ENCODE measurements at places on chromosomes 13 and 19.

DNA sequence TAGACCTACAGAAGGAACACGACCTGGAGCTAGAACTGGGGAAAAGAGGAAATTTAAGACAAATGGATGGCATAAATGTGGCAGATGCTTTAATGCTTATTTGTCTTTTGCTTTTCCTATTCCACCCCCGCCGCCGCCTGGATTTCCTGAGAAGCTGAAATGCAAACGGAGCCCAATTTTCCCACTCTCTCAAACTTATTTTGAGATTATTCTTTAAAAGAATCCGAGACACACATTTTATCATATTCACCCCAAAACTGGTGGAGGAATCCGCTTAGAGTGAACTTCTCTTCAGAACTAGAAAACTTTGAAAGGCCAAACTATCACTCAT is 5.8 kb downstream of the POU4F1 start:
- DNase-seq, result no peak

DNA sequence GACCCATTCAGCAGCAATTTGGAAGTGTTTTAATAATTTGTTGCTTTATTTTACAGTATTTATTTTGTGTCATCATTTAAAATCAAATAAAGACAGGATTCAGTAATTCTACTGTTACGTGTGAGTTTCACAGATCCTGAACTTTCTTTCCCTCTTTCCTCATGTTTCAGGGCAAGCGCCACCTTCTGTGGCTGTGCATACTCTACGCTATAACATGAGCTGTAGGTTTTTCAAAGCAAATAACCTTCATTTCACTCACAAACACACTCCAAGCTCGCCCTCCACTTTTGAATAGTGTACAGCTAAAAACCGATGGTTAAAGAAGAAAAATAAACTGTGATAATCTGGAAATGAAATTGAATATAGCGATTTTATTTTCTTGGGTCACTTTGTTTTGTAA is 753.3 kb downstream of the OLFM4 start:
- no peak for DNase-seq

DNA sequence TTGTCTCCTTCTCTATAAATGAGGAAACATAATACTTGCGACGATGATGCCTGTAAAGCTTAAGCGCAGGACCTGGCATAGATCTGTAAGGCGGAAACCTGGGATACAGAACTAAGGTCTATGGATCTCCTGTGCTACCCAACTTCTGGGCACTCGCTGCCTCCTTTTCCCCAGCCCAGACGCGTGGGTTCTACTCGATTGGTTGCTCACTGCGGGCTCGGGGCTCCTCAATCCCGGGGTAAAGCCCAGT is 615 bp upstream of the PSMC4 start:
- peak; percentile 23 for DNase-seq

DNA sequence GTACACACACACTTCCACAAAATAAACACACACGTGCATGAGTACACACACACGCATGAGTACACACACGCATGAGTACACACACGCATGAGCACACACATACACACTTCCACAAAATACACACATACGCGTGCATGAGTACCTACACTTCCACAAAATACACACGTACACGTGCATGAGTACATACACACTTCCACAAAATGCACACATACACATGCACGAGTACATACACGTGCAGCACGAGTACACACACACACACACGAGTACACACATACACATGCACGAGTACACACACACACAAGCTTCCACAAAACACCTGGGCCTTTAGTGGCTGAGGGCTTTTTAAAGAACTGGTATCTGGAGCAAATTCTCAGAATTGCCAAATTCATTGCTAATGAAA is 619.3 kb downstream of the GPC5 start:
- no peak for DNase-seq

DNA sequence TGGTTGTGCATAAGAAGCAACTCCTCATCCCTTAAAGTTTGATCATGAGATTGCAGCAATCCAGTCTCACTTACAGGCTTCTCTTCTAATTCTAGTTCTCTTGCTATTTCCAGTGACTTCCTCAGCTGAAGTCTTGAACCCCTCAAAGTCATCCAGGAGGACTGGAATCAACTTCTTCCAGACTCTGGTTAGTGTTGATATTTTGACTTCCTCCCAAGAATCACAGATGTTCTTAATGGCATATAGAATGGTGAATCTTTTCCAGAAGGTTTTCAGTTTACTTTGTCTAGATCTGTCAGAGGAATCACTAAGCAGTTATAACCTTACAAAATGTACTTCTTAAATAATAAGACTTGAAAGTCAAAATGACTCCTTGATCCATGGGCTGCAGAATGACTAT is 81.3 kb upstream of the UBL3 start:
- no peak for DNase-seq

DNA sequence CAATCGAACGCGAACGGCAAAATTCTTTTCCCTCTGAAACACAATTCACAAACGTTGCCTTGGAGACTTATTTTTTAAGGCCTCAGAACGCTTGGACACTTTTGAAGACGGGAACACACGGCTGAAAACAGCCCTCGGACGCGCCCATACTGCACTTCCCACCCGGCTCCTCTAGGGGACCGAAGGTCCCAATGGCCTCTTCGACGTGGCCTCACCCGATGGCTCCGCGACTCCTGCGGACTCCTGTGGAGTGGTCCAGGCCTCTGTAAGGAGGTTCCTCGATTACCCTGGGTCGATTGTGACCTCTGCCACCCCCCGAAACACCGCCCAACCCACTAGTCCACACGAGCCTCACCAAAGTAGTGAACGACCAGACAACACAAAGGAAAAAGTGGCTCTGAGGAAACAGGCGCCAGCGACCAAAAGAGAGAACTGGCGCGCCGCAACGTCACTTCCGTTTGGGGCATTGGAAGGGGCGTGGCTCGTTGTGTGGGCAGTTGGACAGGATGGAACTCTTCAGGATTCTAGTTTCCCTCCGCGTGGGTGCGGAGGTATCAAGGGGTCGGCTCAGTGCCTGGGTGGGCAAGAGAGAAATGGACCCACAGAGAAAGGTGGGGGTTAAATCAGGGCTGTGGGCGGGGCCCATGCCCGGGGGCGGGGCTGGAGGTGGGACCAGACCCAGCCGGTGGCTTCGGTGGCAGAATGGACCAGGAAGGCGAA is at the start of gene ZNF560:
TSS of gene ZNF560 (minus strand) at position 434 of the 720 bp plus-strand sequence. CDS start 23,303 bp downstream, outside the sequence.
- no peak for DNase-seq

DNA sequence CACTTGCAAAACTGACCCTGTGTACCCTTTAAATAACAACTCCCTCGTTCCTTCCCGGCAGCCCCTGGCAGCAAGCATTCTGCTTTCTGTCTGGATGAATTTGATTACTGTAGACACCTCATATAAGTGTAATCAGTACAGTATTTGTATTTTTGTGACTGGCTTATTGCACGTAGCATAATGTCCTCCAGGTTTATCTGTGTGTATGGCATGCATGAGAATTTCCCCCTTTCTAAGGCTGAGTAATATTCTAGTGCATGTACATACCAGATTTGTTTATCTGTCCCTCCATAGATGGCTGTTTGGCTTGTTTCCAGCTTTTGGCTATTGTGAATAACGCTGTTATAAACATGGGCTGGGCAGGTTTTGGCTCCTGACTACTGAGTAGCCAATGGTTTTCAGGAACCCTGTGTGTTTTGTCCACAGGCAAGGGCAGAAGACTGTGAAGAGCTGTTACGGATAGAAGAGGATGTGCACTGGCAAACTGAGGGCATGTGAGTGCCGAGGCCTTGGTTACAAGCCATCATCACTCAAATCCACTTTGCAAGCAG is 98.0 kb downstream of the ESD start:
- DNase-seq, result no peak

DNA sequence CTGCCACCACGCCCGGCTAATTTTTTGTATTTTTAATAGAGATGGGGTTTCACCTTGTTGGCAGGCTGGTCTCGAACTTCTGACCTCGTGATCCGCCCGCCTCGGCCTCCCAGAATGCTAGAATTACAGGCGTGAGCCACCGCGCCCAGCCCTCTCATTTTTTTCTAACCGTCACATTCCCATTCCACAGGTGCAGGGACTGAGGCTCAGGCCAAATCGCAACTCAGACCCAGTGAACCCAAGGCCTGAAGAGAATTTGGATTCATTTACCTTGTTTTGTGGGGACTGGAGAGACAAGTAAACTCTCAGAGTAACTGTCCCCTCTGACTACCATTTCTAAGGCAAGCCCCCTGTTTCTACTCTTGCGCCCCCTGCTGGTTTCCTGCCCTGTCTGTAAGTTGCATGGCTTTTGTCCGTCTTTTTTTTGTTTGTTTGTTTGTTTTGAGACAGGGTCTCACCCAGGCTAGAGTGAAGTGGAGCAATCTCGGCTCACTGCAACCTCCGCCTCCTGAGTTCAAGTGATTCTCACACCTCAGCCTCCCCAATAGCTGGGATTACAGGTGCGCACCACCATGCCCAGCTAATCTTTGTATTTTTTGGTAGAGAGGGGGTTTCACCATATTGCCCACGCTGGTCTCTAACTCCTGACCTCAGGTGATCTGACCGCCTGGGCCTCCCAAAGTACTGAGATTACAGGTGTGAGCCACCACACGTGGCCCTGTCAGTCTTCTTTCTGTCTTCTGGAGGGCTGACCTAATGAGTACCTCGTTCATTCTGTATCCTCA is 2.3 kb upstream of the STRN4 start:
- no peak for DNase-seq

DNA sequence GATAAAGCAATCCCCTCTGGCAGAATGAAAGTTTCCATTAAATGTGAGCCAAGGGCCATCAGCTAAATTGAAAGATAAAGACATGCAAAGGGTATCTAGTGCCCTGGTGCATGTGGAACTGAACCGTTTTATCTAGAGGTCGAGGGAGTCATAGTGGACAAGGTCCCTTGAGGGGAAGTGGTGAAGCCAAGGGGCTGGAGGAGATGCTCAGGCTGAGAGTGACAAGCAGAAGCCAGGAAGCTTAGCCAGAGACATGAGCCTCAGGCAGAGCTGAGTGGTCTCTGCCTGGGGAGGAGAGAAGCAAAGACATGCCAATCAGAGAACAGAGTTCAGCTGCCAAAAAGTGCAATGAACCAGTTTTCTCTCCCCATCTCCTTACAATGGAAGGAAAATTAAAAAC is 68.1 kb upstream of the SLC10A2 start:
- no peak for DNase-seq

GRCh38 chr13:109744512-109745051 is 41.8 kb downstream of the IRS2 start:
- DNase-seq, result no peak

- DNase-seq, result no peak
These were observed 15.7 kb downstream of the TJP3 start for GRCh38 chr19:3723883-3724282.

DNA sequence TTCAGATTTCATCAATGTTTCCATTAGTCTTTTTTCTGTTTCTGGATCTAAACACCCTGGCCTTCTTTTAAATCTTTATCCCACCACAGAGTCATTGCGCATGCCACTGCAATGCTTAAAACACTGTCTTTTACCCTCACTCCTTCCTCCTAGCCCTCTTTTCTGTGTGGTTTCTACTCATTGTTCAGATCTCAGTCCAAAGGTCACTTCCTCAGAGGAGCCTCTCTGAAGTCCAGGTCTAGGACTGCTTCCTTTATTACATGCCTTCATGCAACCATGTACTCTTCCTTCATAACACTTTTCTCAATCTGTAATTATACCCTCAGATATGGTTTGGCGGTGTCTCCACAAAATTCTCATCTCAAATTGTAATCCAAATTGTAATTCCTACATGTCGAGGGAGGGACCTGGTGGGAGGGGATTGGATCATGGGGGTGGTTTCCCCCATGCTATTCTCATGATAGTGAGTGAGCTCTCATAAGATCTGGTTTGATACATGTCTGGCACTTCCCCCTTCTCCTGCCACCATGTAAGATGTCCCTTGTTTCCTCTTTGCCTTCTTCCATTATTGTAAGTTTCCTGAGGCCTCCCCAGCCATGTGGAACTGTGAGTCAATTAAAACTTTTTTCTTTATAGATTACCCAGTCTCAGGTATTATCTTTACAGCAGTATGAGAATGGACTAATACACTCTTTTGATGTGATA is 808.9 kb downstream of the DIAPH3 start:
- no peak for DNase-seq

DNA sequence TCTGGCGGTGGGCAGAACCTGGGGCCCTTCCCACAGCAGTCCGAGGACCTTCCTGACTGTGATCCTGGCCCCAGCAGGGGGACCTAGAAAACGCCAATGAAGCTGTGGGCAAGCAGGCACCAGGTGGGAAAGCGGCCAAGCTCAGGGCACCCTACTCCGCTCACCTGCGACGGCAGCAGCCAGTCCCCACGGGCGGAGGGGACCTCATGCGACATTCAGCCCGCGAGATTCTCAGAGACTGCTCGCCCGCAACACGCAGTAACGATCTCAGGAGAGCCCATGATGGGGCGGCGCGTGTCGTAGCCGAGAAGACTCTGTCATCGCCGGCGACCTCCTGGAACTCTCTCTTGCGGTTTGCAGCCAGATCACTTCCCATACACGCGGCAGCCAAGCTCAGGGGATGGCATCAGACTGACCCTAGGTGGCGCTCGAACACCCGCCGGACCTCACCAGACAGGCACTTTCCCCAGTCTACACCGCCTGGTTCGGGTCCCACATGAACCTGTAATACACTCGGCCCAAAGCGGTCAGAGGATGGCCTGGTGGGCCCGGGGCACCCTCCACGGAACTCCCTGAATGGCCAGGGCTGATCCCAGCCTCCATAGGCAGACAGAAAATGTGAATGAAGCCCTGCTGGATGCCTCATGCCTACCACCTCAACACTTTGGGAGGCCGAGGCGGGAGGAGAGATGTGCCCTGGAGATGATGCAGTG is 26.5 kb downstream of the MAN2B1 start:
- peak; percentile 94 for DNase-seq

DNA sequence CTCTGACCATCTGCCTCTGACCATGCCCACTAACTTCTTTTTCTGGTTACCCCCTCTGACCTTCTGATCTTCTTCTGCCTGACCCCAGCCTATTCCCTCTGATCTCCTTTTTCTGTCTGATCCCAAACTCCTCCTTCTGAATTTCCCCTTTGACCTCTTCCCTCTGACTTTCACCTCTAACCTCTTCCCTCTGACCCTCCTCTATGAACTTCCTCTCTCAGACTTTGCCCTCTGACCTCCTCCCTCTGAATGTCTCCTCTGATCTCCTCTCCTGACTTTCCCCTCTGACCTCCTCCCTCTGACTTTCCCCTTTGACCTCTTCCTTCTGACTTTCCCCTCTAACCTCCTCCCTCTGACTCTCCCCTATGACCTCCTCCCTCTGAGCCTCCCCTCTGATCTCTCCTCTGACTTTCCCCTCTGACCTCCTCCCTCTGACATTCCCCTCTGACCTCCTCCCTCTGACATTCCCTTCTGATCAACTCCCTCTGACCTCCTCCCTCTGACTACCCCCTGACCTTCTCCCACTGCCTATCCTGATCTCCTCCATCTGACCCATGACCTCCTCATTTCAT is 3.5 kb downstream of the COL5A3 start:
- DNase-seq, result no peak

DNA sequence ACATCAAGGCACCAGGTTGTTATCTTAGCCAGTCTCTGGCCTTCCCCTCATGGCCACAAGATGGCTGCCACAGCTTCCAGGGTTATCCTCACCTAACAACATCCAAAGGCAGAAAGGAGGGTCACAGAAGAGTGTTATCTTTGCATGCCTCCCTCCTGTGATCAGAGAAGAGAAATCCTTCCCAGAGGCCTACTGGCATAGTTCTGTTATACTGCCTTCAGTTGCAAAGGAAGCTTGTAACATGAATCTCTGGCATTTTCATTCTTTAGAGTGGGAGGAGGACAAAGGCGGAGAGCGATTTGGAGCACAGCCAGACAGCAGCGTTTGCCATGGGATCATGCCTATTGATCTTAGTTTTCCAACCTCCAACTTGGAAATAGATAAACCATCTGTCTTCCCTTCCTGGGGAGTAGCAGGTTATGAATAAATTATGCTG is 135.7 kb downstream of the DNAJC15 start:
- no peak for DNase-seq
